ENCODE measurements at places on chromosomes 2 and 18.

GRCh38 chr2:81839780-81840179, 1535.2 kb upstream of the LRRTM1 start:
- no peak for DNase-seq

DNA sequence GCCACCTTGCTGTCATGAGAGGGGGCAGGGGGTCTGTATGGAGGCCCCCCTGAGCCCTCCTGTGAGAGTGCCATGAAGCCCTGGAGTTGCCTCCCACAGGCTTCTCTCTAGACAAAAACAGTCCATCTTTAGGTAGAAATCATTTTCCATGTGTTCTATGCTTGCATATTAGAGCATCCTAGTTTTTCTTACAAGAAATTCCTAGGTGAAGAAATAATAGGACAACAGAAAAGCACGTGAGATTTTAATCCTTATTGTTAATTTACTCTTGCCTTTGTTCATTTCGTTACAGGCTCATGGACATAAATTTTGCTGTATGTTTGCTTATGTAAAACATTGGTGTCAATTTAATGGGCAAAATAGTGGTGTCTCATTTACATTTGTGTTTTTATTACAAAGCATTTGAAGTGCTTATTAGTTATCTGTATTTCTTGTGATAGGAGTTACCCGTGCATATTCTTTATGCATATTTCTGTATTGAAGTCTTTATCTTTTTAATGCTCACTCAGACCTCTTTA, 336.9 kb upstream of the RAB6C start:
- DNase-seq, result no peak

DNA sequence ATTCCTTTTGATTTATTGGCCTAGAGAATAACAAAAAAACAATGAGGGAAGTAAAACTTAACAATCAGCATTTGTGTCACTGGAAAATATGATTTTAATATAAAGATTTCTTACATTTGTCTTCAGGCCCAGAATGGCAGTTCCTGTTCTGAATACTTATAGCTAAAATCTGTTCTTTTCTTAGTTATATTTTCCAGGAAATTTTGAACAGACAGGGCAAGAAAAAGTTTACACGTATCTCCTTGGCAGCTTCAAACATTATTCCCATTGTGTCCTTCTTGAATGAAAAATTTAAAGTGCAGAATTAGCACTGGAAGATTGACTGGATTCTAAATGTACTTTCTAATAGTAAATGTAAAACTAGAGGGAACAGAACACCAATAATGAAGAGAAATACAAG, 1454.0 kb upstream of the PIK3C3 start:
- DNase-seq, result no peak

DNA sequence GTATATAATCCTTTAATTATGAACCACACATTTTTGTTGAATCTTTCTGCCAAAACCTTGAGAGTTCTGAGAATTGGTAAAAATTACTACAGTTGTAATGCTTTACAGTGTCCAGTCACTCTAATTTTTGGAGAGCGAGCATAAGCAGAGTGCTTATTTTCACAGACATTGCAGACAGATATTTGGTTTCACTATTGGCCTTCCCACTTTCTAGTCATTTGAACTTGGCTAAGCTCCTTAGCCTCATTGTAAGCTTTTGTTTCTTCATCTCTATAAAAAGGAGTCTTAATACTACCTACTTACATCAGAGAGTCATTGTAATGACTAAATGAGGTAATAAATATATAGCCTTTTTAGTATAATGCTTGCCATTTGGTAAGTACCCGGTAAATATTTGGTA, 80.4 kb downstream of the LCLAT1 start:
- DNase-seq, result no peak

GRCh38 chr2:156691014-156691413, 254.8 kb downstream of the GPD2 start:
- no peak for DNase-seq
